KG1 (cell line): ENCODE measurements at places on chromosomes 6 and 20.

DNA sequence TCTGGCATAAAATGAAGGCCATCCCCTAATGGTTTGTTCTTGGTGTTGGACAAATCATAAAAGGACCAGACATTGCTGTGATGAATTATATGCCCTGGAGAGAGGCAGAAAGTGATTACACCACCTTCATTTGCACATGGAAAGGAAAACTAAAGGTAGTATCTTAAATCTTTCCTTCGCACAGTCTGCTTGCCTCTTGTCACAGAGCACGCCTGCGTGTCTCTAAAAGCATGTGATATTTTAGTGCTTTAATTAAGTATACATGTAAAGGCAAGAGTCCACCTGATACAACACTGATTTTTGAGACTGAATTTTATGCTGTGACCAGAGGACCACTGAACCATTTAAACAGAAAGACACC, 28.8 kb upstream of the PLAGL1 start:
- no peak for DNase-seq

GRCh38 chr20:10652660-10653261, 21.0 kb downstream of the JAG1 start:
- no peak for DNase-seq

DNA sequence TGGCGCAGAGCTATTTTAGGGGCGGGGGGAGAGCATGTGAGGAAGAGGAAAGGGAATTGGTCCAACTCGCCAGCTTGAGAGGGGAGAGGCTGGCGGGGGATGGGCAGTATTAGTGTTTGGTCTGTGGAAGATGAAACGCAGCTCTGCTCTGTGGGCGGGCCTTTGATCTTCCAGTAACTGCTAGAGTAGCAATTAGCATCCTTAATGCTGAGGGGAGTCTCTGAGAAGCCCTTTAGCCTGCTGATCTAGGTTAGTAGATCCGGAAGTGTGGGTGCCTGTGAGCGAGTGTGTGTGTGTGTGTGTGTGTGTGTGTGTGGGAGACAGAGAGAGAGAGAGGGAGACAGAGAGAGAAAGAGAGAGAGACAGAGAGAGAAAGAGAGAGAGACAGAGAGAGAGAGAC, 117.2 kb upstream of the BACH2 start:
- DNase-seq, result no peak

DNA sequence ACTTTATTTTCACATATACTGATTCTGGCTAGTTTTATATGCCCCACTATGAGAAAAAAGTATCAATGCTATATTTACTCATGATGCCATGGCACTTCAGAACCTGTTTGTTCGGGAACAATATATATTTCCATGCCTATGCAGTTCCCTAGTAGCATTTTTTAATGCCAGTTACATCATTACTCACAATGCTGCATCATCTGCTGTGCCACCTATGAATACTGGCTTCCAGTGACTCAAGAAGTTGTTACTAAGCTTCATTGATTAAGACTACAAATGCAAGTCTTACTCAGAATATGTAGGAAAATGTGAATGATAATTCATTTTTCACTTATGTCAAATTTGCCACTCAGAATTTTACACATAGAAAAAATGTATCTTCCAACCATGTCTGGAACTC, 97.9 kb downstream of the MAFB start:
- DNase-seq, result no peak

- DNase-seq, result no peak
Observed at GRCh38 chr6:52503851-52504781, 72.7 kb downstream of the TRAM2 start.

DNA sequence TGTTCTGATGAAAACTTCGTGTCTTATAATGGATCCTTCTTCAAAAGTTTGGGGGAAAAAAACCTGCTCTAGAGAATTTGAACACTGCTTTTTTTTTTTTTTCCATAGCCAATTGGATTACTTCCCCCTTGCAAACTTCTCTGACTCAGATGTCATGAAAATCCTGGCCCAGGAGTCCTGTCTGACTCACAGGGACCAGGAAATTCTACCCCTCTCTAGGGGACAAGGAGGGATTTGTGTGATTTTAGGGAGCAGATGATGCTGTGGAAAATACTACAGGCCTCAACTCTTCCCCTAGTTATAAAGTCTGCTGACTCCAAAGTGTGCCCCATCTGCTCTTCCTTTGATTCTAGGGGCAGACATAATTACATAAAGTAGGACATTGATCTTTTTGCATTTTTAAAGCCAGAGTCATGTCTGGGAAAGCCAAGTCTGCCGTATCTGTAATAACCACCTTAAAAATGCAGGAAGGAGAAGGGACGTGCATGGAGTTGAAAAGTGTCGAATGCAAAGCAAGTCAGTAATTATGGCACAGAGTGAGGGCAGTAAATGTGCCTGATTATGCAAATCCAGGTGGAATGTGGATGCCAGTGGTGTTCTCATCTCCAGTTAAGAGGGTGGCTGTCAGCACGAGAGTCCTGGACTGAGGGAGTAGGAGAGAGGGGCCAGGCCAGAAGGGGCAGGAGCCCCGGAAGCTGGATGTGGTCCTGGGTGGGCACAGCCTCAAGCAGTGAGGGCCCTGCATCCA, 144.3 kb upstream of the SULF2 start:
- no peak for DNase-seq

DNA sequence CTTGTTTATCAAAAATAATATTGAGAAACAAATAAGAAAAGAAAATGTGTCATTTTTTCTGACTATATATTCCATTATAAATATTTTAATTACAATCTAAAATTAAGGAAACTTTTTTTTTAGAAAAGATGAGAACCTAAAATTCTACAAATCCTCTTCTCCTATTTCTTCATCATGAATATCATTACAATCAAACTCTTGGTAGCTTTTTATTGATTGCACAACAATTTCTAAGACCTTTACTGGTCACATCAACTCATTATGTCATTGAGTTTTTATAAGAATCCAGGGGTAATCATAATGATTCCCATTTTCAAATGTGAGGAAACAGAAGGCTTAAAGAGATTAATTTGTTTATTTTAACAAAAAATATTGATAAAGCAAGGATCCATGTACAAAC, 841.0 kb downstream of the FRK start:
- no peak for DNase-seq
